ENCODE measurements at places on chromosomes 3 and 15.

DNA sequence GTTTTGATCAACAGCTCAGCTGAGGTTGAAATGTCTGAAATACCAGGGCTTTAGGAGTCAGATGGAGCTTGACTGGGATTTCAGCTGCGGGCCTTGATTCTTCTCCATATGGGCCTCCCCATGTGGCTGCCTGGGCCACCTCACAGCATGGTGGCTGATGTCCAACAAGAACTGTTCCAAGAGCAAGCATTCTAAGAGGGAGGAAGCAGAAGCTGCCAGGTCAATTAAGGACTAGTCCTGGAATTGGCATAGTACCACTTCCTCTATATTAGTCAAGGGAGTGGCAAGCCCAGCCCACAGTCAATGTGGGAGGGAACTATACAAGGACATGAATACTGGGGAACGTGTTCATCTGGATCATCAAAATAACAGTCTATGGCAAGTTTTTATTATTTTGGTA lies 181.7 kb upstream of the ANKRD28 start:
- DNase-seq: no peak

GRCh38 chr3:59809710-59810444 lies 760.1 kb upstream of the CFAP20DC start:
- peak; percentile 53 for DNase-seq

DNA sequence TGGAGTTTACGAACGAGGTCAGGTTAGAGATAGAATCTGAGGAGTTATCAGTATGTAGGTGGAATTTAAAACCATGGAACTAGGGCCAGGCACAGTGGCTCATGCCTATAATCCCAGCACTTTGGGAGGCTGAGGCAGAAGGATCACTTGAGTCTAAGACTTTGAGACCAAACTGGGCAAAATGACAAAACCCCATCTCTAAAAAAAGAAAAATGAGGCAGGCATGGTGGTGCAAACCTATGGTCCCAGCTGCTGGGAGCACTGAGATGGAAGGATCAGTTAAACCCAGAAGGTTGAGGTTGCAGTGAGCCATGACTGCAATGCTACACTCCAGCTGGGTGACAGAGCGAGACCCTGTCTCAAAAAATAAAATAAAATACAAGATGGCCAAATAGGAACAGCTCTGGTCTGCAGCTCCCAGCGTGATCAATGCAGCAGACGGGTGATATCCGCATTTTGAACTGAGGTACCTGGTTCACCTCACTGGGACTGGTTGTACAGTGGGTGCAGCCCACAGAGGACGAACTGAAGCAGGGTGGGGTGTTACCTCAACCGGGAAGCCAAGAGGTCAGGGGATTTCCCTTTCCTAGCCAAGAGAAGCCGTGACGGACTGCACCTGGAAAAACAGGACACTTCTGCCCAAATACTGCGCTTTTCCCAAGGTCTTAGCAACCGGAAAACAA lies 33.3 kb downstream of the ZMAT3 start:
- no peak for DNase-seq

GRCh38 chr15:87129916-87130315 lies 1050.2 kb downstream of the AGBL1 start:
- DNase-seq: no peak

- peak; percentile 80 for DNase-seq
Observed at GRCh38 chr3:108006881-108007331, 83.9 kb downstream of the CD47 start.

- DNase-seq: no peak
Observed at GRCh38 chr15:70248116-70249025, 150.7 kb upstream of the TLE3 start.
